WERI-Rb-1 (cell line): ENCODE measurements at places on chromosomes 13 and 19.

GRCh38 chr13:40506592-40507446 lies 159.6 kb downstream of the FOXO1 start:
- no peak for DNase-seq

DNA sequence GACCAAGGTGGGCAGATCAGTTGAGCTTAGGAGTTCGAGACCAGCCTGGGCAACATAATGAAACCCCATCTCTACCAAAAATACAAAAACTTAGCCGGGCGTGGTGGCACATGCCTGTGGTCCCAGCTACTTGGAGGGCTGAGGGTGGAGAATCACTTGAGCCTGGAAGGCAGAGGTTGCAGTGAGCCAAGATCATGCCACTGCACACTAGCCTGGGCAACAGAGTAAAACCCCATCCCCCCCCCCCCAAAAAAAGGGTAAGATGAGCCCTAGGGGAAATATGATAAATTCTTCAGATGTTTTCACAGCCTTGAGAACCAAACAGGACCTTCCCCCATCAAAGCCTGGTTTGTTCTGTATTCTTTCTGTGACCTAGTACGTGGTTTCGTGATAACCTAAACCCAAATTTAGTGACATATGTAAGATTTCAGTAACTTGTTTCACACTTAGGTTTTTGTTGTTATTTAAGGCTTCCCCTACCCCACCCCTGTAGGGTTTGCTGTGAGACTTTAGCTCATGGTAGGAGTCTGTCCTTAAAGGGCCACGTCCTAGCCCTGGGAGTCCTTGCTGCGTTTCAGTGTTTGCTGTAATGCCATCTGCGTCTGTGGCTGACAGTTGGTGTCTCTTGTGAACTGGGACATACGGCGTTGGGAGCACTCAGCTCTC lies 49.6 kb downstream of the MYO9B start:
- DNase-seq: peak; percentile 66

DNA sequence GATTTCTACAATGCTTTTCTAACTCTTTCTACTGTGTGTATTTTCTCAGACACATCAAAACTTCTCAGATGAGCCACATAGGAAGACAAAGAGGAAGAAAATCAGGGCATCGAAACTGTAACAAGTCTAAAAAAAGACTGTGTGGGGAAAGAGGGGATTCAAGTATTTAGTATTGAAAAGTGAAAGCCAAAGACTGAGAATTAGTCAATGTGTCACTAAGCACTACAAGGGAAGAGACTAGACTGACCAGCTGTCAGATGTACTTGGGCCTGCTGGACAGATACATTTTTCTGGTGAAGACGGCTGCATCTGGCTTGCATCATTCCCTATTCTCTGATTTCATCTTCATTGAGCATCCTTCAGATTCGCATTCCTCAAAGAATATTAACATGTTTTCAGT lies 25.4 kb downstream of the COMMD6 start:
- DNase-seq: no peak

- DNase-seq: peak; percentile 24
These were observed at the start of gene SHFL for GRCh38 chr19:10085641-10086590. Gene SHFL, plus strand, starts transcription at chr19:10086317. Its CDS starts 111 bp downstream, at chr19:10086428.

DNA sequence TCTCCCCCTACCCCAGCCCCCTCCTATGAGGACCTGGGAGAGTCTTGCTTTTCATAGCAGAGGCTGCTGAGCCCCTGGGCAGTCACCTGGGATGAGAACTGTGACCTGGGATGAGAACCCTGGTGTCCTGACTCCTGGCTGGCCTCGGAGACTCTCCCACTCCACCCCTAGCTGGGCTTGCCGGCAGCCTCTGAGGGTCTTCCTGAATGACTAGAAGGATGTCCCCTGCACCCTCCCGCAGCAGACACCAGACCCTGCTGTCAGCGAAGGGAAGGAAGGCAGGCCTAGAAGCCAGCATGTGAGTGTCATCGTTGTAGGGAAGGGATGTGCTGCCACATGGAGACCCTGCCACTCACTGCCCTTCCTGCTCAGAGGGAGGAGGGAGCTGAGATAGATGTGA lies 203.4 kb upstream of the ZNF536 start:
- no peak for DNase-seq

GRCh38 chr13:92938486-92939020 lies 288.1 kb upstream of the GPC6 start:
- DNase-seq: no peak

GRCh38 chr19:29567366-29567915 lies 38.6 kb upstream of the POP4 start:
- no peak for DNase-seq

GRCh38 chr19:2053601-2054389 lies 2.8 kb upstream of the MKNK2 start:
- DNase-seq: no peak

- DNase-seq: no peak
These were observed 43.6 kb downstream of the POLR1D start for GRCh38 chr13:27665333-27665732.

GRCh38 chr13:72462726-72463125 lies 264.7 kb downstream of the MZT1 start:
- DNase-seq: no peak

DNA sequence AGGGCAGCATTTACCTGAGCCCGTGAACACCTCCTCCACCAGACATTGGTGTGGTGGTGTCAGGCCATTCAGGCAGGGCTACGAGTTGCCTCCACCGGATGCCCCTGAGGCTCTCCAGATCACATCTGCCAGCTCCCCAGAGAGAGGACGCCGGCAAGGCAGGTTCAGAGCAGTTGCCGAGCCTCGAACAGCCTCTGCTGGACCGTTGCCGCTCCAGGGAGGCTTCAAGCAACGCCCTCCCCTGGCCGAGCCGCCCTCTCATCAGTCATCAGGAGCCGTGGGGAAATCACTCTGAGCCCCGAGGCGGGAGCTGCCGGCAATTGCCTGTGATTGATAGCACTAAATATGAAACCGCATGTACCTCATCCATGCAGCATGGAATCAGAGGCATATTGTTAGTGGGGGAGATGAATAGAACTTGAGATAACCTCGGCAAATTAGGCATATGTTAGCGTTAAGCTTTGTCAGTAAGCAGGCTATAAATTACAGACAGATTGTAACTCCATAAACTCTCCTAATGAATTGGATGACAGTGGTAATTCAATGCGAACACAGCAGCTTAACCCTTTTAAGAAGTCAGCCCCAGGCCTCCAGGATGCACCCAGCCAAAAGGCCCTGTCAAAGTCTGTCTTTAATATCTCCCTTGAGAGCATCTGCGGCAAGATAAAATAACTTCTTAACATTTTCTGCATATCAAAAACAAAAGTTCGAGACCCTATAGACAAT lies 29.8 kb upstream of the SPACA7 start:
- peak; percentile 87 for DNase-seq

GRCh38 chr19:522726-523125 lies 8.8 kb upstream of the CDC34 start:
- no peak for DNase-seq

DNA sequence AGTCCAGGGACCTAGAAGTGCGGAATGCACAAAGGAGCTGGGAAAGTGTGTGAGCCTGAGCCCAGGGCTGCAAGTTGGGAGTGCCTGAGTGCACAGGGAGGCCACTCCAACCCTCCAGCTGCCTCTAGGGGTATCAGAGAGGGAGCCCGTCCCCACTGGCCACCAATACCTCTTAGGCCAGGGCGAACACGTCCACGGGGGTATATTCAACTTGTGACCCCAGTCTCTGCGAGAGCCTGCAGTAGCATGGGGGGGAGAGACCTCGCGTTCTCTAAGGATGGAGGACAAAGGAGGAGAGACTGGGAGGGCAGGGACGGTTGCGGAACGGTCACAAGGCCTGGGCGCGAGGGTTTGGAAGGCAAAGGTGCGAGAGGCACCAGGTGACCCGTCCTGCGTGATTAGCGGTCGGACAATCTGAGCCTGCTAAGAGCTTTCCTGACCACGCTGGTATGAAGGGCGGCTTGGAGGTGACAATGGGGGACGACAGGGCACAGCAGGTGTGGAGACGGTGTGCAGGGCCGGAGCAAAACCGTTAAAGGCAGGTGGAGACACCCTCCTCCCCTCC lies 676 bp downstream of the CD320 start:
- peak; percentile 16 for DNase-seq

DNA sequence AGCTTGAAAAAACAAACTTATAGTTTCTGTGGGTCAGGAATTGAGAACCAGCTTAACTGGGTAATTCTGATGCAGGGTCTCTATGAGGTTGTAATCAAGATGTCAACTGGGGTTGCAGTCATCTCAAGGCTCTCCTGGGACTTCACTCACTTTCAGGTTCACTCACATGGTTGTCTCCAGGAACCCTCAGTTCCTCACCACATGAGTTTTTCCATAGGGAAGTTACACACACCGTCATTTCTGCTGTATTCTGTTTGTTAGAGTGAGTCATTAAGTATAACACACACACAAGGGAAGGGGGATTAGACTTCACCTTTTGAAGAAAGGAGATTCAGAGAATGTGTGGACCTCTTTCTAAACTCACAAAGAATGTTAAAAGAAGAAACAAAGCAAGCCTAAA lies 34.9 kb upstream of the MLNR start:
- no peak for DNase-seq

DNA sequence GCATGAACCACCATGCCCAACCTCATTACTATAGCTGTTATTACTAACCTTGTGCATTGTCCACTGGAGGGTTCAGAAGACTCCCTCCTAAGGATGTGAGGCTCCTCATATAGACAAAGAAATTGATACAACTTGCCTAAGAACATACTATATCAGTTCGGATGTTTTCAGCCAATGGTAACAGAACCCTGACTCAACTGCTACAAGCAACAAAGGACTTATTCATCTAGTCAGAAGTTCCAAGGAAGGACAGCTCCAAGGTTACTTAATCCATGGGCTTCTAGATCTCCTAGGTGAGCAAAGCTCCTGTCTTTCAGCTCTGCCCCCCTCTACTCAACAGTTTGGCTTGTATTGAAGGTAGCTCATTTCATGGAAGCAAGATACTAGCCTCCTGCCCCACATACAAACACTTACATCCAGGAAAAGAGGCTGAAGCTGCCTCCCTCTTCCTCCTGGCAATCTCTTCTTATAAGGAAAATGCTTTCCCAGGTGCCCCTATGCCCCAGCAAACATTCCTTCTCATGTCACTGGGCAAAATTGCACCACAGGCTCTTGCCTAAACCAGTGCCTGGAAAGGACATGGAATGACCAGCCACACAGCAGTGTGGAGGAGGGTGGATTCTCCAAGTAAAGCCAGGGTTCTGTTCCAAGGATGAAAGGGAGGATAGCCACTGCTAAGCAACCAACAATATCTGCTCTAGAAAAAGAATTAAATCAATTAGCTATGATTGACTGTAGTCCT lies 497.8 kb downstream of the FOXO1 start:
- DNase-seq: no peak

DNA sequence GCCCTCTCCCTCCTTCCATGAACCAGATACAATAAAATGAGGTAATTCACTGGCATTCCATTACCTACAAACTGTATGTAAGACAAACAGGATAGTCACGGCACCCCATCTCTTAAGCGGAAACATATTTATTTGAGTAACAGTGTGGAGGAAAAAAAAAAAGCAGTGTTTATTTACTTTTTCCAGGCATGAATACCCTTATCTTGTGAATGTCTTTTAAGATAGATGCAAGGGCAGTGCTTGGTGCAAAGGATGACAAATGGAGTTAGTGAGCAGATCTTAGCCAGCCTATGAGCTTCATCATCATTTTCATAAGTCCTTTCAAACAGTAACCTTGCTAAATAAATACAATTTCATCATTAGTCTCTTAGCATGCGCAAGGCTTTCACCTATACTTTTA lies 1661.8 kb upstream of the SPRY2 start:
- no peak for DNase-seq

- DNase-seq: no peak
These were observed 24.9 kb upstream of the AMER2 start for GRCh38 chr13:25196971-25197370.

- DNase-seq: no peak
These were observed 47.8 kb downstream of the PEPD start for GRCh38 chr19:33473653-33474305.

- peak; percentile 25 for DNase-seq
These were observed 3.9 kb downstream of the PRRG2 start for GRCh38 chr19:49585023-49585422.

DNA sequence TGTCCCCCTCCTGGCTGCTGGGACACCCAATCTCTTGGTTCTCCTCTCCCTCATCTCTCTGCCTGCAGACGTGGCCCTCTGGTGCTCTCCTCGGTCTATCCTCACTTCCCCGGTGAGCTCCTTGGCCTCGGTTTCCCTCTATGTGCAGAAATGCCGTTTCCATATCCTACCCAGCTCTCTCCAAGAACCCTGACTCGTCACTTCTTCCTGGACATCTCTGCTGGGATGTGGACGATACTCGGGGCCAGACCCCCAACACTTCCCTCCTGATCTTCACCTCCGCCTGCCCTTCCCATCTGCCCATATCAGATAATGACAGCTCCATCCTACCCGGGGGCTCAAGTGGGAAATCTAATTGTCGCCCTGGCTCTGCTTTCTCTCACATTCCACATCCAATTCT lies 7.9 kb downstream of the AP2S1 start:
- DNase-seq: no peak

DNA sequence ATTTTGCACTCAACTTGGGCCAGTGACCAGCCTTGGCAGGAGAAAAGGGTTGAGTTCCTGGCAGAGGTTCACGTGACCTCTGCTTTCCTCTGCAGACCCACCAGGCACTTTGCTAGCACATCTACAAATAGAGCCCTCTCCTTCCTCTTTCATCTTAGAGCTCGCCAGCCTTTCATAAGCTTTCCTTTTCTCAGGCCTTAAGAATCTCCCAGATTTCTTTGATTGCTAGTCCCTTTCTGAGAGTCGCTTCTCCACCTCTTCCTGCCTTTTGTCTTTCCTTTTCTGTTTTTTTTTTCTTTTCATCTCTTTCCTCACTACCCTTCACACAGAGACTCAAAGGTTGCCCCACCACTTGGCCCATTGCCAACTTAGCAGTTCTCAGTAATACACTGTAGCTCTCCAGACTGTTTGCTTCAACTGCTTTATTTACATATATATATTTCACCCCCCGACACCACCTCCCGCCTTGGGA lies 375.7 kb upstream of the SPRY2 start:
- no peak for DNase-seq

DNA sequence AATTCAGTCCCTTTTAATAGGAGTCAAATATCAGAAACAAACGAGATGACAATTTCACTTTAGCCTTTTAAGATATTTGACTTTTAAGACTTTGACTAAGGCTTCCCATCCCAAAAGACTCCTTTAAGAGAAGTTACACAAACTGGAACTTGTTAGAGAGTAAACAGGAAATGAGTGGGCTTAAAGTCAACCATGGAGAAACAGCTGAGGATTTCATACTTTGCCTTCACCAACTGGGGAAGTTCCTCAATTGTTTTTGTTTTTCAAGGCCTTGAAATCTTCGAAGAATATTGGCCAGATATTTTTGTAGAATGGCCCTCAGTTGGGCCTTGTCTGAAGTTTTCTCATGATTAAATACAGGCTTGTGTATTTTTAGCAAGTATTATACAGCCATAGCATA lies 227.3 kb downstream of the POU4F1 start:
- DNase-seq: no peak

- no peak for DNase-seq
These were observed 82.1 kb downstream of the CHST8 start for GRCh38 chr19:33703821-33704220.
